Left lung (tissue), 14 donors: ENCODE measurements at places on chromosomes 4 and X. TPM values are rescaled to one million over a fixed set of nuclear protein-coding genes. Genes with fewer than 3 reads are reported as not detected.

The TKTL1 gene
- 0.44 TPM for polyA plus RNA-seq

DNA sequence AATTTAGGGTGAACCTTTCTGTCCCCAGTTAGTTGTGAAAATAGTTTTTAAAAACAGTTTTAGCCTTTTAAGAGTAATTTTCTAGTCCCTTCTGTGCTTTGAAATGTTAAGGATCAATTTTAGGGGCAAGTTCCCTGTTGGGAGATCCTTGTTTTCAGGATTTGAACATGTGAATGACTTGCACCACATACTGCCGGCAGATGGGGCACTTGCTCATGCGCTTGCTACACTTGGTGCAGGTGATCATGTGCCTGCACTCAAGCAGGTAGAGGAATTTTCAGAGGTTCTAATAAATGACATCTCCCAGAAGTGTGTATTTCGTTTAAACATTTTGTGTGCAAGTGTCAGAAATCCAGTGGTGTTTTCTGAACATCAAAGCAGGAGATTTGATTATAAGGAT lies 195.9 kb downstream of the CHM start:
- DNase-seq: peak; percentile 32

DNA sequence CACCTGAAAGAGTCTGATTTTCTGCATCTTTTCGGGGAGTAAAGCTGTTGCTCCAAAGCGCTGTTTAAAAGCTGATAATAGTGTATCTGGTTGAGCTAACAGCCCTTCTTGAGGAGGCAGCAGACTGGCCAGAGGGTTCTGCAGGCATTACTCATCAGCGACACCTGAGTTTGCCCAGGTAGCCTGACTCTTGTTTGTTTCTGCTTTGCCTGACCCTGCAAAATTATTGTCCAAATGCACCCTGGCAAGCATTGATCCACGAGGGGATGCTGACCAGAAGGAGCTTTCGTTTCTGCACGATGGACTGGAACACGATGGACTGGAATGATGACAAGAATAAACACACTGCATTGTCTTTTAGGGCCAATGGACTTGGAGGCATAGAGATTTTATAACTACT lies 6.2 kb downstream of the CD99 start:
- DNase-seq: no peak

DNA sequence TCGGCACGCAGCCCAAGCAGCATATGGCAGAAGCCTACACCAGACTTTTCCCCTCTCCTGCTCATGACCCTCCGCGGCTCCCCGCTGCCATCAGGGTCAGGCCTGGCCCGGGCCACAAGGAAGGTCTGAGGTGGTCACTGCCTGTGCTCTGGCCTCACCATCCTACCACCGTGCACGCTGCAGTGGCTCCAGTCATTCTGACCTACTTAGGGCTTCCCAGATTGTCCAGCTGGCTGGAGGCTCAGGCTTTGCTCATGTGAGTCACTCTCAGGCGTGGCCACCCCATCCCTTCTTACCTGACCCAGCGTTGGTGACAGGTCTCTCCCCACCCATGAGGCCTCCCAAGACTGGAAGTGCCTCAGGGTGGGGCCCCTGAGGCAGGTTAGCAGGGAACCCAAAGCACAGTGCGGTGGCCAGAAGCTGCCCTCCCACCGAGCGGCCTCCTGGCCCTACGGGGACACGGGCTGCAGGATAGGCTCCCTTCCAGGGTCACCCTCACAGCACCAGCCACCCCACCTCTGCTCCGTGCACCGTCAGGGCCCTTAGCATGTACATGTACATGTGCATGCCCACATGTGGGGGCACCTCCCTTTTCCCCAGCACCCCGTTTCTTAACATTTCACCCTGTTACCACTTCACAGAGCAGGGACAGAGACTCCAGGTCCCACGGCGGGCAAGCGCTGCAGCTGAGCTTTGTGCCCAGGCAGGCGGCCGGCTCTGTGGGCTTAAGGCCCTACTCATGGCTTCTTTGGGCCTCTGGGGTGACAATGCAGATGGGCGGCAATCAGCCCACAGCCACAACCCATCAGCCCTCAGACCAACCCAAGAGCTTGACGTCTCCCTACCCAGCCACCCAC lies 2.2 kb downstream of the TREX2 start:
- no peak for DNase-seq

- no peak for DNase-seq
Observed at GRCh38 chr4:176475067-176475466, 155.3 kb downstream of the SPCS3 start.

DNA sequence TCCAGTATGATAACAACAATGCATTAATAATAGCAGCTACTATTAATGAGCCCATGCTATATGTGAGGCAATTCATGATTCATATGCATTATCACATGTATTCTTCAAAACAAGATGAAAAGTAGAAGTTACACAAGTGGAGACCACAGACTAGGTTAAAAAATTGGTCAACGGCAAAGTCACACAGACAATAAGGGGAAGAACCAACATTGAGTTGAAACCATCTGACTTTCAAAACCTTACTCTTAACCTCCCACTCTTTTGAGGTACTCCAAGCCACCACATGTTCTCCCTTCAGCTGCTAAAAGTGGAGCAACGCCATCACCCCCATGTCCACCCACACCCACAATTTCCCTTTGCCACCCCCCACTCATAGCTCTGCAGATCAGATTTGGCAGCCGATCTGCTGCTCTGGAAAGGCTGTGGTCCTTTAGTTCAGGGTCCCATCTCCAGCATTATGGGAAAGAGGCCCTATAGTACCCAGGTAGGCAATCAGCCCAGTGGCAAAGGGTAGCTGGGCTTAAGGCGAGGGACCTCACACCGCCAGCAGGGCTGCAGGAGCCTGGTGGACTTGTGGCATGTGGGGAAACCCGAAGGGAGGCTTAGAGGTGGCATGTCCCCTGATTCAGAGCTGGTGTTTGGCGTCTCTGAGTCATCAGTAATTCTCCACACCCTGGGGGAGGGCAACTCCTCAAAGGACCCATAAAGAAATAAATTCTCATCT lies 33.5 kb upstream of the CYBB start:
- no peak for DNase-seq

DNA sequence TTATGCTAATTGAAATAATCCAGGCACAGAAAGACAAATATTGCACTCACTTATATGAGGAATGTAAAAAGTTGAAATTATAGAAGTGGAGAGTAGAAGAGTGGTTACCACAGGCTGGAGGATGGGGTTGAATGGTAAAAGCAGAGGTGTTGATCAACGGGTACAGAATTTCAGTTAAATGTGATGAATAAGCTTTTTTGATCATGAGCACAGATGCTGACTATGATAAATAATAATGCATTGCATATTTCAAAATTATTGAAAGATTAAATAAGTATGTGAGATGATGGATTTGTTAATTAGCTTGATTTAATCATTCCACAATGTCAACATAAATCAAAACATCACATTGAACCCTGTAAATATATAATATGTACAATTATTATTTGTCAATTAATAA lies 213.1 kb downstream of the DCAF12L2 start:
- DNase-seq: no peak

- no peak for DNase-seq
Observed at GRCh38 chr4:187433141-187433540, 562.4 kb upstream of the ZFP42 start.
